Neural crest cell (in vitro differentiated cells): ENCODE measurements at places on chromosomes 1 and 21.
A peak's percentile ranks its signal among the peaks of the same experiment; 100 is the strongest.

- DNase-seq = peak; percentile 41
These were observed at the start of gene L1TD1 for GRCh38 chr1:62194651-62195544. L1TD1 (plus strand) TSS chr1:62194849; CDS start chr1:62206629, 11,780 bp downstream.

GRCh38 chr1:67514300-67514699 lies 84.1 kb upstream of the SERBP1 start:
- DNase-seq = no peak

- DNase-seq = no peak
These were observed 352.0 kb downstream of the NUF2 start for GRCh38 chr1:163673759-163674151.

DNA sequence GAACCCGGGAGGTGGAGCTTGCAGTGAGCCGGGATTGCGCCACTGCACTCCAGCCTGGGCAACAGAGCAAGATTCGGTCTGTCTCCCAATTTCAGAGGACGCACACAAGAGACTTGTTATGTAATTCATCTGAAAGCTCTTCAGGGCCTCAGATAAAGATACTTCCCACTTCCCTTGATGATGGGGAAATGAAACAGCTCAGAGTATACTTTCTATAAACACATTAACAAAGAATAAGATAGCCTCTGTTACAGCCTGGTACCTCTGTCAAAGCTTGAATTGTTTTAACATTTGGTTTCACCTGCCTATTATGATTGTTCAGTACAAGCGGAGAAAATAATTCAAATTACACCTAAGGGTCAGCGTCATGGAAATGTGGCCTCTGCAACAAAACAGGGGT lies 622.9 kb upstream of the ADGRL4 start:
- DNase-seq = no peak

DNA sequence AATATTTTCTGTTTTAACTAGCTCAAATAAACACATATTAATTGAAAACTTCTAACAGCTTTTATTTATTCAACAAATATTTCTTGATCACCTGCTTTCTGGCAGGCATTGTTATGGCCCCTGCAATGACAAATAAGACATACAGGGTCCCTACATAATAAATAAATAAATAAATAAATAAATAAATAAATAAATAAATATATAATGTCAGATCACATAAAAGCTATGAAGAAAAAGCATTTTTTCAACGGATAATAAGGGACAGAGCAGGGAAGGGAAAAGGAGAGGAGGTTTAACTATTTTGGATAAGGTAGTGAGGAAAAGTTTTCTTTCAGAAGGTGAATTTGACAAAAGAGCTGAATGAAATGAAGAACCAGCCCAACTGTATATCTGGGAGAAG lies 115.0 kb downstream of the MAGI3 start:
- DNase-seq = no peak

DNA sequence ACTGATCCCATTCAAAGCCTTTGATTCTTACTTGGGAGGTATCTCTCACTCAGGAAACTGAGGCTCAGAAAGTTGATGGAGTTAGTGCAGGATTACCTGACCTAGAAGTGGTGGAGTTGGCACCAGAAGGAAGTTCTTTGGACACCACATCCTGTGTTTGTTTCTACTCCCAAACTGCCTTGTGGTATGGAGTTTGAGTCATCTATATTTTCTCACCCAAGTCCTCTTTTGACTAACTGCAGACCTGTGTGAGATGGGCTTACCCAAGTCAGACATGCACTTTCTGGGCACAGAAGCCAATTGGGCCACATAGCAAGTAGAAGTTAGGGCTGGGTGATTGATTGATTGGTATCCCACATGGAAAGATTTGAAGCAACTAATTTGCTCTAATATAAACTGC lies 36.1 kb downstream of the FGGY start:
- DNase-seq = no peak

- DNase-seq = no peak
These were observed 18.3 kb downstream of the TNFRSF9 start for GRCh38 chr1:7922301-7922700.

DNA sequence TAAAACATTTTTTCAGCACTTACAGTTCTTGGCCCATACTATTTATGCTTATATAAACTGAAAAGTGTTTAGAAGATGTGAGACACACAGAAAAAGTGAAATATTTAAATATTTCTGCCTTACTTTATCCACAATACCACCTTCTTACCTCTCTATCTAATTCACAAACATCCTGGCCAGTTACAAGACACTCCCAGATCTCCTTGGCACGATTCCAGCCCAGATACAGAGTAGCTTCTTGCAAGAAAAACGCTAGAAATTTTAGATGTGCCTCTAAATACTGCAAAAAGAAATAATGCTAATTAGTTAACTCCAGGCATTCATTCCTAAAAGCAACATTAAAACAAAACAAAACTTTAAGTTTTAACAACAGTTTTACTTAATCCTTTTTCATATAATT lies 68.4 kb downstream of the USP24 start:
- DNase-seq = no peak

DNA sequence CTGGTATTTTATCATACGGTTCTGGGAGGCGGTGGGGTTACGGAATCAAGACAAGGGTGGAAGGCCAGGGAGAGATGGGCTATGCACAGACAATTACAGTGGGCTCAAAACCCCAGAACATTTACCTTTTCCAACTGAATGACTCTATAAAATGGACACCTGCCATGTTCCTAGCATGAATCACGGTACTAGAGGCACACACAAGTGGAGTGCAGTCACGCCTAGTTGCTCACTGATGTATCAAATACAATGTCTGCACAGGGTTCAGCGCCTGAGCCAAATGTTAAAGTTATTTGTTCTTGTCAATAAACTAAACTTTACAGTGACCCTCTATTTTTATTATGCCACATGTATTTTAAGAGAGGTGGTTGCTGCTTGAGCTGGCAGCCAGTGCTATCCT lies 121.4 kb downstream of the ATG4C start:
- DNase-seq = no peak

DNA sequence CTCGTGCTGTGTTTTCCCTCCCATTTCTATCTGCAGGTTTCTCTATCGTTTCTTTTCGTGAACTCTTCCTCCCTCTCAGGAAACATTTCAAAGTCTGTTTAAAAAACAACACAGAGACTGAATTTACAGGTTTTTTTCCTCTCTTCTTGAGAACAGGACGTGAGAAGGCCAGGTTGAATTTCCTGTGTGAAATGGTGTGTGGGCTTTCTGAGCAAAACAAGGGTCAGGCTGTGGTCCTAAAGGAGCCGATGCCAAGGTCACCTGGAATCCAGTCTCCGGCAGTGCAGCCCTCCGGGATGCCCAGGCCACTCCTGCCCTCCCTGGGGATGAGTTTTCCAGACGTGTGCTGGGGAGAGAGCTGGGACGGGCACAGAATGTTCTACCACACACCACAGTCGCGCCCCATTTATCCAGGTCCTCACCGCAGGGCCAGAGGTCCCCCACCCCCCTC lies 62.7 kb upstream of the RUNX3 start:
- DNase-seq = no peak

DNA sequence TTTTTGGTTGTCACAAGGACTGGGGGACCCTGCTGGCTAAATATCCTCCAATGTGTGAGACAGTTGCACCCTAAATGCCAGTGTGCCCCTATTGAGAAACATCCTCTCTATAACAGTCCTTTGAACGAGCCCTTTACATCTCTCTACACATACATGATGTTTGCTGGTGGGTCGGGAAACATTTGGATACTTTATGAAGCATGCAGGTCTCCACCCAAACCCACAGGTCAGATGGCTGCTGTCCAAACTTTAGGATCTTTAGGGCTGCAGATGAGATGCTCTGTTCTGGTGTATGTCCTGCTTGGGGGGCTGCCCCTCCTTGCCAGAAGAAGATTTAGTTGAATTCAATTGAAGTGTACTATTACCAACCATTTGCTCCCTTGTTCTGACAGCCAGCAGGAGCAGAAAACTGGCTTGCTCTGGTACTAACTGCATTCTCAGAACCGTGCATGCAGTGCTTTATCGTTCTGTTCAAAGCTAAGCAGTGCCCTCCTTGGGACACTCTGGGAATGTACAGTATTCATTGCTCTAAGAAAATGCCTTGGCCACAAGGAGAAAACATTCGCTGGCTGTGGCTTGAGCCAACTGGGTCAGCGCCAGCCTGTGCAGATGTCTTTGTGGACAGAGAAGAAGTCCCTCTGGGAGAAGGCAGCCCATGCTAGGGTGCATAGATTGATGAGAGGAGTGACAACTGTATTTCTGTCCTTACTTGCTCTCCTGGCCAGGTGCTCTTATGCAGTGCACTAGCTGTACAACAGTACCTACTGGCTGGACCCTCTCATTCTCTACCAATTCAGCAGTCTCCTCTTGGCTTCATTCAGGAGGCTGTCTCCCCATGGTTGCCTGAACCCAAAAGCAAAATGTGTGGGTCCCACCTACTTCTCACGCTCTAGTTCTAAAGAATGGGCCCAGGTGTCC lies 61.4 kb upstream of the DIRAS3 start:
- no peak for DNase-seq

- no peak for DNase-seq
These were observed 53.2 kb downstream of the CNN3 start for GRCh38 chr1:94873520-94874351.

DNA sequence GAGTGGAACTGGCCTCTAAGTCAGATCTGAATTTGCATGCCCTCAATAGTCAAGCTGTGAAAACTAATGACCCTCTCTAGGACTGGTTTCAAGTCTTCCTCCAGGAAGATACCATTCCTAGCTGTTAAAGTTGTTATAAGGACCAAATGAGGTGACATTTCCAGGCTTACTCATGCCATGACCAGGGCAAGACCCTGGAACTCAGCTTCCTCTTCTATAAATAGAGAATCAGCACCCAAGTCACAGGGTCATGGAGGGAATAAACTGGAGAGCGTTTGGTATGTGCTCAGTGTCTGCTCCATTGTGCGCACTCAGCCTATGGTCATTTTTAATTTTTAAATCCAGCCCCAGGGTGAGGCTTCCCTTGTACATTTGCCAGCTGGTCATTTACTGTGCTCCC lies 2.5 kb downstream of the S100A9 start:
- no peak for DNase-seq

DNA sequence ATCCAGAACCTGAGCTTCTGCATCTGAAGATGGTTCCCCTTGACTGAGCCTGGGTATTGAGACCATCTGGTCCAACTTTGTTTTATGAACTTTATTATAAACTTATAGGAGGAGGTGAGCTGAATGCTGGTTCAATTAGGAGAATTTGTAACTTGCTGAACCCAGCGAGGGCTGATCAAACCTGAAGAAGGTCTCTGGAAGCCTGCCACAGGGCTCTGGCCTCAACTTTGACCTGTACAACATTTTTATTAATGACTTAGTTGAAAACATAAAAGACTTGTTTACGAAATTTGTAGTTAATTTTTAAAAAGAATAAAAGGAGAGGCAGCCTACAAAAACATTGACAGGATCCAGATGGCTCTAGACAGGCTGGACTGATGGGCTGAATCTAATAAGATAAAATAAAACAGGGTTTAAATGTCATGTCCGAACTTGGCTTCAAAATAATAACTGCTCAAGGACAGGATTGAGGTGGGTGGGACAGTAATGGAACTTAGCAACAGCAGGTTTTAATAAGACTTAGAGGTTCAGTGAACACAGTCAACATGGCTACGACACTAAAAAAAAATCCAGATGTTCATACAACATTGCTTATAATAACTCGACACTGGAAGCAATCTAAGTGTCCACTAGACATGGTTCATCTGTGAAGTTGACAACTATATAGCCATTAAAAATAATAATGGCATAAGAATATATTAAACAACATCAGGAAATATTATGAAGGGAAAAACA lies 53.4 kb upstream of the GJB5 start:
- DNase-seq = no peak

- no peak for DNase-seq
These were observed 742 bp upstream of the HSPA13 start for GRCh38 chr21:14383596-14384180.
